Glomerular endothelial cell (primary cell): ENCODE measurements at places on chromosomes 2 and 18. TPM values are rescaled to one million over a fixed set of nuclear protein-coding genes. Genes with fewer than 3 reads are reported as not detected.

EPB41L5 gene
- 12.2 and 17.3 TPM in 2 replicates for total RNA-seq

YES1 gene
- 175 and 180 TPM in 2 replicates for total RNA-seq

RAMP1 gene
- total RNA-seq: not detected in 2 replicates

PRKAG3 gene
- not detected in 2 replicates for total RNA-seq

ACMSD gene
- not detected in 2 replicates for total RNA-seq

CIDEA gene
- 1.4 and 3.5 TPM in 2 replicates for total RNA-seq

TRIB2 gene
- total RNA-seq: 19.1 and 43.5 TPM in 2 replicates

ABCA12 gene
- 0.12 and 0.29 TPM in 2 replicates for total RNA-seq

CHRNG gene
- total RNA-seq: not detected in 2 replicates

CXCR1 gene
- total RNA-seq: not detected in 2 replicates

CFC1 gene
- total RNA-seq: not detected in 2 replicates

PPP4R3B gene
- total RNA-seq: 30.6 and 40.8 TPM in 2 replicates

CRACDL gene
- total RNA-seq: 10.7 and 13.3 TPM in 2 replicates

IHH gene
- total RNA-seq: not detected in 2 replicates

COLEC11 gene
- 0.29 TPM in 1 of 2 replicates, not detected in the other for total RNA-seq

DYNAP gene
- not detected in 2 replicates for total RNA-seq

MYOM1 gene
- 0.15 and 0.41 TPM in 2 replicates for total RNA-seq

DES gene
- not detected in 2 replicates for total RNA-seq

CRYGA gene
- total RNA-seq: not detected in 2 replicates

SPR gene
- 31.6 and 44.1 TPM in 2 replicates for total RNA-seq

ANKRD62 gene
- total RNA-seq: not detected in 2 replicates

CTAGE1 gene
- not detected in 2 replicates for total RNA-seq

DPP4 gene
- total RNA-seq: 3.8 and 8.1 TPM in 2 replicates

ARHGAP25 gene
- total RNA-seq: 24.9 and 32.2 TPM in 2 replicates

M1AP gene
- not detected in 2 replicates for total RNA-seq

TWIST2 gene
- 4.8 and 7.2 TPM in 2 replicates for total RNA-seq

C18orf54 gene
- 5.7 and 6.1 TPM in 2 replicates for total RNA-seq

UGT1A10 gene
- not detected in 2 replicates for total RNA-seq

UGT1A3 gene
- not detected in 2 replicates for total RNA-seq

NEU4 gene
- total RNA-seq: 0.29 TPM in 1 of 2 replicates, not detected in the other

FAM110C gene
- total RNA-seq: 0.34 TPM in 1 of 2 replicates, not detected in the other

CAPN14 gene
- 0.15 and 0.35 TPM in 2 replicates for total RNA-seq

ALK gene
- not detected in 2 replicates for total RNA-seq

SF3B6 gene
- 163 and 169 TPM in 2 replicates for total RNA-seq

DSG1 gene
- total RNA-seq: 0.15 TPM in 1 of 2 replicates, not detected in the other

CSRNP3 gene
- 0.44 and 0.47 TPM in 2 replicates for total RNA-seq

C2orf78 gene
- not detected in 2 replicates for total RNA-seq

ZNF804A gene
- 0.82 TPM in 1 of 2 replicates, not detected in the other for total RNA-seq

FMNL2 gene
- total RNA-seq: 51.6 and 56.6 TPM in 2 replicates

KCNK3 gene
- total RNA-seq: 0.53 and 1.3 TPM in 2 replicates

TM4SF20 gene
- not detected in 2 replicates for total RNA-seq

HOXD13 gene
- total RNA-seq: not detected in 2 replicates

C1GALT1C1L gene
- 0.47 TPM in 1 of 2 replicates, not detected in the other for total RNA-seq

KCNG3 gene
- total RNA-seq: 0.06 TPM in 1 of 2 replicates, not detected in the other

EFR3B gene
- total RNA-seq: 0.92 and 1.5 TPM in 2 replicates

NPC1 gene
- 62.0 and 107 TPM in 2 replicates for total RNA-seq
